ENCODE measurements at places on chromosomes 6 and 20.

GRCh38 chr6:4129446-4129845 lies 5.9 kb downstream of the ECI2 start:
- DNase-seq: no peak

DNA sequence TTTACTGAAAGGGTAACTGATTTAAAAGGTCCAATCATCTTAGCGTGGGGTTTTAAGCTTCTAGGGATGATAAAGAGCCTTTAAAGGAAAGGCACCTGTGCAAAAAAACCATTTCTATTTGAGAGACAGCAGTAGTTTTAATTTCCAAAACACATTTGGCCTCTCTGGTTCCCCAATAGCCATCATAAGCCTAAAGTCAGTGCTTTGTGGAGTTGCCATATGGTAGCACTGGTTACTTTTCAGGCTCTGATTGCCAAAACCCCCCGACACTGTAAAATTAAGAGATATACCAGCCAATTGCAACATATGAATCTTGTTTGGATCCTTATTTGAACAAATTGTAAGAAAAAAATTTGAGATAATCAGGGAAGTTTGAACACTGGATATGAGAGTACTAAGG lies 44.6 kb downstream of the TP53INP2 start:
- no peak for DNase-seq

- DNase-seq: no peak
Observed at GRCh38 chr20:33773412-33774089, 37.6 kb upstream of the CHMP4B start.

DNA sequence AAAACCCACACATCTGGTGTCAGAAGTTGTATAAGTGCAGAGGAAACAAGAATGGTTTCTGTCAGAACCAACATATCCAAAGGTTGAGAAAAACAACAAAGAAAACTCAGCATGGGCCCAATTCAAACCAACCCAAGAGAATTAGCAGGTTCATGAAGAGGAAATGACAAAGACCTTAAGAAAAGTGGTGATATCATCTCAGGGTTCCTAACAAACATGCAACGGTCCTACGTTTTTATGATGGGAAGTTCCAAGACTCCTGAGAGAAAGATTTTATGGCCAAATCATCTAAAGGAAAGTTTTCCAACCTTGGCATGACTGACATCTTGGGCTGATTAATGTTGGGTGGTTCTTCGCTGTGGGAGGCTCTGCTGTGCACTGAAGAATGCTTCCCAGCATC lies 23.0 kb downstream of the TFB1M start:
- DNase-seq: no peak

GRCh38 chr6:28802417-28803336 lies 121.1 kb downstream of the TRIM27 start:
- peak; percentile 97 for DNase-seq

DNA sequence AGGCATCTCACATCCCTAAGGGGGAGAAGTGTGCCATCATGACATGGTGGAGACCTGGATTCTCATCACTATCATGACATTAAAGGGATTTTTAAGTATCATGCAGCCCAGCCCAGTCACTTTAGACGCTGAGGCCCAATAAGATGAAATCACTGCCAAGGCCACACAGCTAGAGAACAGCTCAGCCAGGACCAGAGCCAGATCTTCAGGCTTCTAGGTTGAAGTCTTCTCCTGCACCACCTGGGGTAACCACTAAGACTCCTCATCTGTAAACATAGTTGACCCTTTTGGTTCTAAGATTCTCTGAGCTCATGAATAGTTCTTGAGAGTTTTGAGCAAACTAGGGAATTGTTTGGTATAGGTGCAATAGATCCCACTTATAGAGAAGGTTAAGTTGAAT lies 125.1 kb downstream of the TCP11 start:
- no peak for DNase-seq

GRCh38 chr20:35773154-35773751 lies 1.4 kb downstream of the PHF20 start:
- no peak for DNase-seq

GRCh38 chr6:158414851-158415262 lies 102.6 kb downstream of the TULP4 start:
- no peak for DNase-seq

- no peak for DNase-seq
Observed at GRCh38 chr6:100968949-100969348, 87.8 kb upstream of the ASCC3 start.

DNA sequence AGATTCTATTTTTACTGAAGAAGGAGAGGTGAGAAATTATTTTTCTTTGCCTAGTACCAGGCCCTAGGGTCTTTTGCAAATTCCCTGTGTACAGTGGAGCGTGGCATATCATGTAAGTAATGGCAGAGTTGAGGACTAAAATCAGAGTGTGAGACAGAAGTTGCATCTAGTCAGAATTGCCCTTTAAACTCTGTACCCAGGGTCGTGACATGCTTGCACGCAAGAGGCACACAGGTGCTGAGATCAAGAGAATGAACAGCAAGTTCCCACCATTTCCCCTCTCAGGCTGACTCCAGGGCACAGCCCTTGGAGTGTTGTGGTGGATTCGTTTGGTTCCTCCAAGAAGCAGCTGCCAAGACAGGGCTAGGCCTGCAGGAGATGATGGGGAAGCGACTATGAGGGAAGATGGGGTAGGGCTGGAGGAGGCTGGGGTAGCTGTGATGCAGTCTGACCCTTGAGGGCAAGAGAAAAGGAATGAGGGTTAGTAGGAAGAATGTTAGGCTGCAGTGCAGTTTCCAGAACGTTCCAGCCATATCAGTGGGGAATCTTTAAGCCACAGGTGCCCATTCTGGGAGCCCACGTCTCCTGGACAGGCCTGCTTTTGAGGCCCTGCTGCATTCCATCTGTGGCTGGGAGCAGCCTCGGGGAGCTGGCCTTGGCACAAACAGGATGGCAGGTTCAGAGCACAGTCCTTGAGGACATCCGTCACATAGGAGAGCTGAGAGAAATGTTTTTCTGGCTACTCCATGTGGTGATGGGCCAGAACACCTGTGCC lies 6.9 kb downstream of the NELFCD start:
- no peak for DNase-seq

GRCh38 chr6:52390361-52390727 lies 28.4 kb downstream of the PAQR8 start:
- no peak for DNase-seq

DNA sequence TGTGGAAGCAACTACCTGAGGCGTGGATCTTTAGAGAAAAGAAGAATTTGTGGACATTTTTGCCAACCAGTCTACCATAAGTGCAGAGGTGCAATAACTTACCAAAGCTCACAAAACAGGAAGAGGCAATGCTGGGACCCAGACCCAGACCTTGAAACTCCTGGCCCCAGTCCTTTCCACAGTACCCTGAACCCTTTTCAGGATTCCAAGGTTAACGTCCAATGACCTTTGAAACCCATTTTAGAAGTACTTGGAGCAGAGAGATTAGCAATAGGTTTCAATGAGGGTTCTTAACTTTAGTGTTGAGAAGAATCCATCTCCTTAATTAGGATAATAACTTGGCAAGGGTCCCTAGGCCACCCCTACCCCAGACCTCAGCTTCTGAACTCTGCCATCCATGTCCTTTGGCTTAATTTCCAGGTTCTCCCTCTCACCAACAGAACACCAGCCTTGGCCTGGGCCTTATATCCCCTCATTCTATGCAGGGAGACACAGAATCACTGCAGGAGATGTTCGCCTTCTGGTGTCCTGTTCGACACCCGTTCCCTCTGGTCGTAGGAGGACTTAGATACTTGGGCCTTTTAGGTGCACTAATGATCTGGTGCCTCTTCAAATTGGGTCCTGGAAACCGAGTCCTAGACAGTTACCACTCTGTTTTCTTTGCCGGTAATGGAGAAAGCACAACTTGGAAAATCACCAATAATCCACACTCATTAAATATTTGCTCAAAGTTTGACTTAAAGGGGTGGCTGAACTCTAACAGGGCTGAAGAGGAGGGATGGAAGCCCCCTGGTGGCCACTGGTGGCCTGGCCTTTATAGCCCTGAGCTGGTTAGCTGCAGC lies 40.6 kb downstream of the ISM1 start:
- DNase-seq: peak; percentile 22

DNA sequence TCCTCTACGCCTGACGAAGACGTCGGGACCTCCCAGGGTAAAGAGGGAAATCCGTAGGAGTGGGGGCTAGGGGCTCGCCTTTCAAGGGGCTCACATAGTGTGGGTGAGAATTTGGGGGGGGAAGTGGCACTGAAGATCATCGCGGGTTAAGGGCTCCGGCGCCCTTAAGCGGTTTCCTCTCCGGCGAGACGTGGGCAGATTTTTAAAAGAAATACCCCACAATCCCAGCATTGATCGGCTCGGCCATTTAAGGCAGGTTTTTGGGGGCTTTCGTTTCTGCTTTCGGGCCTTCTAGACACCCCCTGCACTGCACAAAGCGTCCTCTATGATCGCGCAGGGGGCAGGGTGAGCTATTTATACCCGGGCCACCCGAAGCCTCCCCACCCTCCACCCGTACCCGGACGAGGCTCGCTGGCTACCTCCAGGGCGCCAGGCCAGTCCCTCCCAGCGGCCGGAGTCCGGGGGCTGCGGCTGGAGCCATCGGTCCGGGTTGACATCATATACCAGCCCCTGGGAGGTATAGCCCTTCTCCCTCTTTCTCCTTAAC lies 1.2 kb downstream of the NKX2-2 start:
- no peak for DNase-seq

GRCh38 chr20:12815778-12816408 lies 192.9 kb upstream of the SPTLC3 start:
- no peak for DNase-seq

- no peak for DNase-seq
Observed at GRCh38 chr6:155678361-155678760, 222.7 kb upstream of the NOX3 start.

DNA sequence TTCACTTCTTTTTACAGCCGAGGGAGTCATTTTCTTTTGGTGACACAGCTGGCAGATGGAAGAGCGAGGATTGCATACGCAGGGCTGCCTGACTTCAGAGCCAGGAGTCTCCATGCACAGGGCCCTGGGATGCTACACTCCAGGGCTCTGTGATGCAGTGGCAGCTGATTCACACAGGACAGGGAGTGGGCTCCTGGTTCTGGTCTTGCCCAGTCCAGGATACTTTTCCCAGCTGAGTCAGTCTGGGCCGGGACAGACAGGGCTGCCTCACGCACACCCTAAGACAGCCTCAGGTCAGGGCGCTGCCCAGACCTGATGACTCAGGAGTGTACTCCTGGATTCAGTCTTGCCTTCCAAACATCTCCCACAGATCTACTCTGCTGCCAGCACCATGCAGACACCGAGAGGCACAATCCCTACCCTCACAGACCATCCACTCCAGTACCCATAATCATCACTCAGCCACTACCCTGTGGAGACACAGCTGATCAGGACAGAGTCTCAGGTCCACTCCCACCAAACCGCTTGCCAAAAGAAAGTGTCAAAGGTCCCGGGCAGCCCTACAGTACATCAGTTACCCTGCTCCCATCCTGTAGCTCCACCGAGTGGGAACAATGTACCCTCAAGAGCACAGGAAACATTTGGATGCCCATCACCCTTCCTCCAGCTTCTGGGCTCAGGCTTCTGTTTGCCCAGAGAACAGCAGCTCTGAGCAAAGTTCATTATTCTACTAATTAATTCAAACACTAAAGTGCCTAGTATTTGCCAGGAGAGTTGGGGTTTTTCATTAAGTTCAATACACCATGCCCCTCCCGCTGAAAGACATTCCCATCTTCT lies 11.5 kb downstream of the SDC4 start:
- DNase-seq: peak; percentile 87

DNA sequence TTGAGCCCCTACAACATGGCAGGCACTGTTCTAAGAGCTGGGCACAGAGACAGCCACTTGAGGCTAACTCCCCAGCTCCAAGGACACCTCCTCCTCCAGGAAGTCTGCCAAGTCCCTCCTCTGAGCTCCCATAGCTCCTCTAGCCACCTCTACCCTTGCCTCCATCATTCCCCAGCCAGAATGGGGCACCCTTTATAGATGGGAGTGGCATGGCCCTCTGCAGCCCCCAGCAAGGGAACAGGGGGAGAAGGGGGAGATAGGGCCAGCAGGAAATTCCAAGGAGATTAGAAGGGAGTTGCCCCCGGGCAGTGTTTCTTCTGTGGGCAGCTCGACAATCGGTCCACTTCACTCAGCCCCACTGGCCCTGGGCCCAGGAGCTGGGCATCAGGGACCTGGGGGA lies 19.7 kb upstream of the TLDC2 start:
- DNase-seq: no peak

- no peak for DNase-seq
Observed at GRCh38 chr6:92710048-92710447, 709.3 kb downstream of the EPHA7 start.

DNA sequence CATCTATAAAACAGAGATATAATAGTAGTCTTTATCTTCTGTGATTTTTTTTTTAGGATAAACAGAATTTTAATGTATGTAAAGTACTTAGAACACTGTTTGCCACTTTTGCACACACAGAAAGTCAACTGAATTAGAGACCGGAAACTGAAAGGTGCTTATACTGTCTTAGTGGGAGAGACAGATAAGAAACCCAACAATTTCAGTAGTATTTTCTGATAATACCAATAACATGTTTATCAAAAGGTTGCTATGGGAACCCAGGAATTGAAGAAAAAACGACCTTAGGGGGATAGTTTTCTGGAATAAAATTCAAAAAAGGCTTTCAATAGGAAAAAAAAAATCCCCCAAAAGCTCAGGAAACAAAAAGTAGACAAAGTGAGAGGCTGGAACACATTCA lies 138.6 kb downstream of the BCKDHB start:
- DNase-seq: no peak

DNA sequence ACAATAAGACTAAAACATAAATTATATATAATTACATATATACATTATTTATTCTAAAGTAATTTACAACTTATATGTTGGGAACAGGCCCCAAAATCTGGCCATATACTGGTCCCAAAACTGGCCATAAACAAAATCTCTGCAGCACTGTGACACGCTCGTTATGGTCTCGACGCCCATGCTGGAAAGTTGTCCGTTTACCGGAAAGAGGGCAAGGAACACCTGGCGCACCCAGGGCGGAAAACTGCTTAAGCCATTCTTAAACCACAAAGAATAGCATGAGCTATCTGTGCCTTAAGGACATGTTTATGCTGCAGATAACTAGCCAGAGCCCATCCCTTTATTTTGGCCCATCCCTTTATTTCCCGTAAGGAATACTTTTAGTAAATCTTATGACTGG lies 164.9 kb downstream of the CENPW start:
- no peak for DNase-seq

- DNase-seq: no peak
Observed at GRCh38 chr6:70982747-70983146, 25.9 kb upstream of the B3GAT2 start.

GRCh38 chr20:57449398-57450354 lies 58.5 kb downstream of the RBM38 start:
- no peak for DNase-seq

- no peak for DNase-seq
Observed at GRCh38 chr20:16744178-16744807, 3.9 kb upstream of the OTOR start.

DNA sequence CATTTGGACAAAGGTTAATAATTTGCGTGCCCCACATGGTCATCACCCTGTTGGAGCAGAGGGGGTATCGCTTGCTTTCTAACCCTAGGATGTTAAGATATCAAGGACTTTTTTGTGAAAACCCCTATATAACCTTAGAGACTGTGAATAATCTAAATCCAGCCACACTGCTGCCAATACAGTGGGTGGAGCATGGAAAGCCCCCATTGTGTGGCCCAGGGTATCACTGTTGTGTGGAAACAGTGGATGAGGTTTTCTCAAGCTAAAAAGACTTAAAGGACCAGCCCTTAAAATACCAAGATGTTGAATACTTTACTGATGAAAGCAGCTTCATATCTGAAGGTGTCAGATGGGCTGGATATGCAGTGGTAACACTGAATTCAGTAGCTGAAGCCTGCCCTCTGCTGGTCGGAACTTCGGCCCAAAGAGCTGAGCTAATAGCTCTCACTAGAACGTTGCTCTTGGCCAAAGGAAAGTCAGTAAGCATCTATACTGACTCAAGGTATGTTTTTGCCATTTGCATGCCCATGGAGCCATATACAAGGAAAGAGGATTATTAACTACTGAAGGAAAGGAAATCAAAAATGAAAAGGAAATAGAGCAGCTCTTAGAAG lies 695.2 kb downstream of the PHF3 start:
- DNase-seq: peak; percentile 27

Measured in Panc1 (cell line).